Epithelial cell of proximal tubule (primary cell): ENCODE measurements at places on chromosomes 1 and 21. TPM values are rescaled to one million over a fixed set of nuclear protein-coding genes. Genes with fewer than 3 reads are reported as not detected.

Gene SWT1
- 1.3 and 2.4 TPM in 2 replicates for total RNA-seq

Gene MIB2
- total RNA-seq, result 18.5 and 29.4 TPM in 2 replicates

Gene CD84
- not detected in 2 replicates for total RNA-seq

Gene ATP6V1G3
- total RNA-seq, result not detected in 2 replicates

Gene CPLANE2
- 2.5 and 2.8 TPM in 2 replicates for total RNA-seq

Gene DNM3
- total RNA-seq, result 1.8 and 2.5 TPM in 2 replicates

Gene RGS1
- total RNA-seq, result not detected in 2 replicates

Gene NID1
- total RNA-seq, result 19.2 and 23.2 TPM in 2 replicates

Gene SERTAD4
- total RNA-seq, result 8.7 and 12.7 TPM in 2 replicates

Gene FMOD
- total RNA-seq, result 0.07 and 0.17 TPM in 2 replicates

Gene EXTL1
- 0.07 and 0.12 TPM in 2 replicates for total RNA-seq

Gene OR2L3
- not detected in 2 replicates for total RNA-seq

Gene NES
- 11.6 and 70.2 TPM in 2 replicates for total RNA-seq

Gene WNT2B
- total RNA-seq, result 0.80 and 4.8 TPM in 2 replicates

Gene ALX3
- total RNA-seq, result not detected in 2 replicates

Gene STXBP3
- total RNA-seq, result 24.3 and 36.7 TPM in 2 replicates

Gene BTBD8
- 1.8 and 8.7 TPM in 2 replicates for total RNA-seq

GRCh38 chr1:51768971-51769588 lies 109.4 kb downstream of the NRDC start:
- DNase-seq, result peak; percentile 16

DNA sequence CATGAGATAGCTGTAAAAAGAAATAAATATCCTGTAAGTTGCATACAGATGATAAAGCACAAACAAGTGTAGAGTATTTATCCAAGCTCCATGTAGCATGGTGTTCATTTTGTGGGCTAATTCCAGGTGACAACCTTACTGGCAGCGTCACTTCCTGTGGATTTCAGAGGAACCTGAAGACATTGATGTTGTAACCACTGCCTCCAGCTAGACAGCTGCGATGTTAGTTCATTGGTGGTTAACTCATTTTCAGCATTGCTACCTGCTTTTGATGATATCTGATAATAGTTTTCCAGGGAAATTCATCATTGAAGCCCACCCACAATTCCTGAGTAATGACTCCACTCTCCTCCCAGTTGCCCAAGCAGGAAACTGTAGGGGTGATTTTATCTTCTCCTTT lies 3.0 kb downstream of the HSD3B1 start:
- DNase-seq, result no peak

- no peak for DNase-seq
These were observed 13.1 kb upstream of the DUSP12 start for GRCh38 chr1:161736335-161736969.

GRCh38 chr1:208885650-208886049 lies 641.5 kb upstream of the PLXNA2 start:
- no peak for DNase-seq

DNA sequence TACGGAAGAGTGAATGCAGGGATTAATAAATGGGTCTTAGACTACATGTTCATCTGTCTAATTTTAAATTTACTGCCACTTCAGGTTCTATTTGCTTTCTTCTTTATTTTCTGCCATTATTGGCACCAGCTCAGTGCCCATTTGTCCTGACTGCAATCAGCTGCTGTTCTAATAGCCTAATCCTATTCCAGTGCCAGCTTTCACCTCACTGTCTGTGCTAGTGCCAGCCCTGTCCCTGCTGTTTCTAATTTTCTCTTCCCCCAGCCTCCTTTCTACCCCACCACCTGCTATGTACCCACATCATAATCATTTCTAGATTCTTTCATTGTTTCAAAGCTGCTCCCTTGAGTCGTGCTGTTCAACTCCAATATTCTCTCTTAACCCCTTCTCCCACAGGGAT lies 86.4 kb downstream of the KCNK1 start:
- DNase-seq, result no peak

DNA sequence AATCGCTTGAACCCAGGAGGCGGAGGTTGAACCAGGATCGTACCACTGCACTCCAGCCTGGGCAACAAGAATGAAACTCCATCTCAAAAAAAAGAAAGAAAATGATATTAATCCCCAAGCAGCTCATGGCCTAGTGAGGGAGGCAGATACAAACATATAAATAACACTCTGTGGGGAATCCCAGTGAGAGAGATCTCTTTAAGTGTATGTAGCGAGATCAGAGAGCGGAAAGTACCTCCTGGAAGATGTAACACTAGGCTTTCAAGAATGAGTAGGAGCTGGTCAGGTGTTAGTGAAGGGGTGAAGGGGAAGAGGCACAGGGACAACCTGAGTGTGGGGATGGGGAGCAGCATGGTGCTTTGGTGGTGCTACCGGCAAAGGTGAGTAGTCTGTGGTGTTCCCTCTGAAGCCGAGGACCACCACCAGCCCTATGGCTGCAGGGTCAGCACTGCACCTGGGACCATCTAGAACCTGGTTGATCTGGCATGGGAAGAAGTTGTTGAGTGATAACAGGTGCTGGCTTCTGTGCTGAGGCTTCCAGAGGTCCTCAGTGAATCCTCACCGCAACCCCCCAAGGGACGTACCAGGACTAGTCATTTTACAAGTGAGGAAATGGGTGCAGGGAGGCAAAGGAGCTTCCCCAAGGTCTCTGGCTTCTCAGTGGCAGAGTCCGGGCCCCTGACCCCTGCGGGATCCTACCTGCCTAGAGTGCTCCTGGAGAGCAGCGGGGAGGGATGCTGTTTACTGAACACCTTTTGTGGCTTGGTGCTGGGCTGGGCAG lies 367.6 kb upstream of the VAMP3 start:
- no peak for DNase-seq

- no peak for DNase-seq
These were observed 3.2 kb upstream of the ARTN start for GRCh38 chr1:43930168-43930948.

- DNase-seq, result peak; percentile 71
These were observed 272.2 kb downstream of the TNR start for GRCh38 chr1:175471039-175471800.

- no peak for DNase-seq
These were observed 176.0 kb downstream of the CAMTA1 start for GRCh38 chr1:6961289-6961688.

DNA sequence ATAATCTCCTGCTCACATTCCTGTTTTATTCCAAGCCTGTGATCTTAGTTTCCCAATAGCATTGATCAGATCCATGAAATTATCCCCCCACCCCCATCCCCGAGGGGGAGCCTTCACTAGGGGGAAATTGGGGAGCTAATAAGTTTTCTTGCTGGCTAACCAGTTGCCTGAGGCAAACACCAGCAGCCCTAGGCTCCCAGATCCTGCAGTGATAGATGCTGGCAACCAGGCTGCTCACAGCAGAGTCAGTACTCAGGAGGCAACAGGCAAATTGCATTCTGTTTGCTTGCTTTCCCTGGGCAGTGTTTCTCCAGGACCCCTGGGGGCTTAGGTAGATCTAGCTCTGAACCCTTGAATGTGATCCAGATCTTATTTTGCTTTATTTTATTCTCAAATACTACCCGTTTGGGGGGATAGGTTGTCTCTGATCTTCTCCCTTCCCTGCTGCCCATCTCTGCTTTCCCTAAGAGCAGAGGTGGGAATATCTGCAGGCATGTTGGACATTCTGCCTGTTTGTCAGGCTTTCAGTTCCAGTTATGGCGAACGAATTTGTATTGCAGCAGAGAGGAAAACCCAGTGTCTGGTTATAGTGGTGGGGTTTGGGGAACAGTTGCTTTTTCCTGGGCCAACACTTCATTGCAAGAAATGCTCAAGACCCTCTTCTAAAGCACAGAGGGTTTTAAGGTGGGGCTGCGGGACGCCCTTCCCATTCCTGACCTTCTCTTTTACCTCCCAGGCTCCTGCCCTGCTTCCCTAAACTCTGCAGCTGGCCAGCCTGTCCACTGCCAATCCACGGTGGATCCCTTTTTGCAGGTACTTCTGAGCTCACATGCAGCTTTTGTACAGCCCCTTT lies 289.8 kb upstream of the PLXNA2 start:
- no peak for DNase-seq

DNA sequence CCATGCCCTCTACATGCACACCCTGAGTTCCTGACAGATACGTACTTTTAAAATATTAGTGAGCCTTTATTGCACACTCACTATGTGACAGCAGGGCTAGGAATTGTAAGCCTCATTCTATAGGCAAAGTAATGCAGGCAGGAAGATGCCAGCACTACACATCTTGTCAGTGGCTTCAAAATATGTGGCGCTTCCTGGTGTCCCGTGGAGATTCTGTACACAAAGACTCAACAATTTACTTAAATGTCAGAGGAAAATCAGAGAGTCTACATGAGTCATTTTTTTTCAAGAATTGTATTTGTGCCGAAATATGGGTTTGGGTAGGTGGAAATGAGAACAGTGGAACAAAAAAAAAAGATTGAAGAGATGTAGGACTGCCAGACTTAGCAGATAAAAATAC lies 27.6 kb downstream of the RNASEL start:
- no peak for DNase-seq

DNA sequence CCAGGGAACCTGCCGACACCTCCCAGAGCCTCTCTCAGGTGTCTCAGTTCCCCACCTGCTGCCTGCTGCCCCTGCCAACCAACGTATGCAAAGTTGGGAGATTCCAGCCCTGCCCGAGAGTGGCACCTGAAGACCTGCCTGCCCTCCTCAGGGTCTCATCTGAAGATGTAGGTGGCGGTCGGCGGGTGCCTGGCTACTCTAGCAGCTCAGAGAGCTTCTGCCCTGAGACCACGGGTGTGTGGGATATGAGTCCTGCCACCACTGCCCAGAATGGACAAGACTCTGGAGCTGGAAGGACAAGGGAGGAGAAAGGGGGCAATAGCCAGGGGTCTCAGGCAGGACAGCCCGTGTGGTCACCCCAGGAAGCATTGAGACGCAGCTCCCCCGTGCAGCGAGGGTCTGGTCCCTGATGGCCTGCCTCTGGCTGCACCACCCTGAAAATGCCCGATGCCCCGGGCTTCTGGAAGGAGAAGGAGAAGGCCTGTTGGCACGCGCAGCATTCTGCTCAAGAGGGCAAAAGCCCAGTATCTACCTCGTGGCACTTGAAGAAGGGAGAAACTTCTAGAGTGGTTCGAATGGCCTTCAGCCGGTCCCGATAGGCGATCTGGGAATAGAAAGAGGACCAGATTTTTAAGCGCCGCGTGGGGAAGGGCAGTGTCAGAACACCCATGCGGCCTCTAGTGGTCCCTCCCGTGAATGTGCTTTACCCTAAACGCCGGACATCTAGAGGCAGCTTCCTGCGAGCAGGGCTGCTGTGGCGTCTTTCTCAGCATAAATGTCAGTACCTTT lies 88.8 kb downstream of the STUM start:
- DNase-seq, result no peak

DNA sequence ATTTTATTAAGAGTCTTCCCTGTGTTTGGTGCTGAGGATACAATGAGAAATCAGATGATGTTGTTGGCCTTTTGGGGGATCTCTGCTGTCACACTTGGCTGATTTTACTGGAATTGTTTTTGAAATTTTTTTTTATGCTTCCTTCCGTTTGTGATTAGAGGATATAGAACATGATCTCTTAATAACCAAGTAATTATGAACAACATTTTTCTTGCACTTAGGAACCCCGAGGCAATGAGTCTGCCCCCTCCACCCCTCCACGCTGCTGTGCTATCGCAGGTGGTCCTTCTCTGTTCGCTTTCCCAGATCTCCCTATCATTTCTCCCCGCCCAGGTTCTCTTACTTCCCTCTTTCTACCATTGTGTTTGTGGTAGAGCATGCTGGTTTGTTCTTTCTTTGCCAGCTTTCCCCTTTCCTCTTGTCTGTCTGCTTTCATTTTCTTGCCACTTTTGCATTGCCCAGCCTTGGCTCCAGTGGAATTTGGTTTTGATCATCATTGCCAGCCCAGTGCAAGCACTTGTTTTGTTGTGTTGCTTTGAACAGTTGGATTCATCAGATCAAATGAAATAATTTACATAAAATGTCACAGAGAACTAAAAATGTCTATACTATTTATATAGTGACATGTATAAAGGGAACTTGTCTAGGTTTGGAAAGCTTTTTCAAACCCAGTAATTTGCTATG lies 73.1 kb upstream of the SCCPDH start:
- no peak for DNase-seq

DNA sequence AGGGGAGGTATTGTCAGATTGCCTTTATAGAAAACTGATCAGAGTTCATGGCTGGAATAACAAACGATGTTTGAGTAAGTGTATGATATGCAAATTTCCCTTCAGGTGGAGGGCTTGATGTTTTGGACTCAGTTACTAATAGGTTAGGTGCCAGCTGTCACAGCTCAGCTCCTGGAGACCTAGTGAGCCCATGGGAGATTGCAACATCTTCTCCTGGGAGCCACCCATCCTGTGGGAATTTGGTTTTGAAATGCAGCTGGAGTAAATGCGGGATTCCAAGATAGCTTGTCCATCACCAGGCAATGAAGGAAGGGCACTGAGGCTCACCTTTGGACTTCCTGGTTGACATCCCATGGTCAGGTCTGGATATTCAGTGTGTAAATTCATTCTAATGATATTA lies 211.4 kb upstream of the NRIP1 start:
- DNase-seq, result no peak

GRCh38 chr1:100950781-100951180 lies 54.9 kb downstream of the SLC30A7 start:
- no peak for DNase-seq

DNA sequence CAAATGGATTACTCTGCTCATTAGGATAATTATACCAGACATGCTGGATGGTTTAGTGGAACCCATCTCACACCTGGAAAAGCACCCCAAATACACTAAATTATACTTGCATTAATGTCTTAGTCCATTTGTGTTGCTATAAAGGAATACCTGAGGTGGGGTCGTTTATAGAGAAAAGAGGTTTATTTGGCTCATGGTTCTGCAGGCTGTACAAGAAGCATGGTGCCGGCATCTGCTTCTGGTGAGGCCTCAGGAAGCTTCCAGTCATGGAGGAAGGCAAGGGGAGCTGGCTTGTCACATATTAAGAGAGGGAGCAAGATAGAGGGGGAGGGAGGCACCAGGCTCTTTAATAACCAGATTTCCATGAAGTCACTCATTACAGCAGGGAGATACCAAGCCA lies 95.6 kb downstream of the MT1HL1 start:
- no peak for DNase-seq

GRCh38 chr1:94326329-94326728 lies 88.9 kb upstream of the ARHGAP29 start:
- no peak for DNase-seq

DNA sequence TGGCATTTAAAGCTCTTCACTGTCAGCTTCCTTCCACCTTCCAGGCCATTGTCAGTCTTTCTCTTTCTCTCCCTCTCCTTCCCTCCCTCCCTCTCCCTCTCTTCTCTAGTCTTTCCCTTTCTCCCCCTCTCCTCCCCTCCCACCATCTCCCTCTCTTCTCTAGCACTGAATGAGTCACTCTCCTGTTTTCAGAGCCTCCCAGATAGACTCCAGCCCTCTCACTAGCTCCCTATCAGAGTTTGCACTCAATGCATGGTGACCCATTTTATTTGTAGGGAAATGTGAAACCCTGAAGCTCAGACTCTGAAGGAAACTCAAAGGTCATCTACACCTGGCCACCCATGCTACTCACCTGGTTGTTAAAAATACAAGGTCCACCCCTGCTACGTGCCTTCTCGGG lies 4.4 kb upstream of the MATN1 start:
- DNase-seq, result no peak

- no peak for DNase-seq
These were observed 30.7 kb upstream of the STMN1 start for GRCh38 chr1:25936947-25937346.
